ENCODE measurements at places on chromosomes 12 and 14.

DNA sequence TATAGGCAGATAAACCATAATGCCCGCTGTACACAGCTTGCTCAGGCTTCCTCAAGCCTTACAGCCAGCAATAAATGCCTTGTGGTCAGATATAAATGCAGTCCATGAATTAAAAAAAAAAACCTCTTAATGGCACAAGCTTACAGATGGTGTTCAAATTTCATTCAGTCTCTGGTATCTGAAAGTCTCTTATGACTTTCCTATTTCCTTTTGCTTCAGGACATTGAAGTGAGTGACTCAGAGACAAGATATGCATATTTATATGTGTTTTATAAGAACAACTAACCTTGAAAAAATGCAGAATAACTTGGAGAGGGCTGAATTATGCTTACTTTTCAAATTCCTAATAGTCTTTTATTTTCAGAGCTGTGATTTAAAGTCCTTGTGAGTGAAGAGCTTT lies 426.9 kb upstream of the MIS18BP1 start:
- no peak for DNase-seq

GRCh38 chr12:59736359-59736758 lies 140.5 kb downstream of the SLC16A7 start:
- DNase-seq = no peak

GRCh38 chr14:39219075-39219499 lies 14.6 kb upstream of the MIA2 start:
- no peak for DNase-seq

- DNase-seq = no peak
Observed at GRCh38 chr12:101915841-101916240, 38.5 kb downstream of the DRAM1 start.

GRCh38 chr12:111269718-111270117 lies 99.2 kb downstream of the PHETA1 start:
- no peak for DNase-seq

GRCh38 chr14:101173698-101174521 lies 270.4 kb upstream of the RTL1 start:
- DNase-seq = no peak

- DNase-seq = no peak
Observed at GRCh38 chr12:70876952-70877351, 43.6 kb downstream of the PTPRR start.

- no peak for DNase-seq
Observed at GRCh38 chr12:90965204-90965603, 10.2 kb upstream of the CCER1 start.

Measured in CD4-positive, alpha-beta T cell treated with Interleukin-17A for 1 hour (primary cell).